ENCODE measurements at places on chromosomes 11 and 22.

DNA sequence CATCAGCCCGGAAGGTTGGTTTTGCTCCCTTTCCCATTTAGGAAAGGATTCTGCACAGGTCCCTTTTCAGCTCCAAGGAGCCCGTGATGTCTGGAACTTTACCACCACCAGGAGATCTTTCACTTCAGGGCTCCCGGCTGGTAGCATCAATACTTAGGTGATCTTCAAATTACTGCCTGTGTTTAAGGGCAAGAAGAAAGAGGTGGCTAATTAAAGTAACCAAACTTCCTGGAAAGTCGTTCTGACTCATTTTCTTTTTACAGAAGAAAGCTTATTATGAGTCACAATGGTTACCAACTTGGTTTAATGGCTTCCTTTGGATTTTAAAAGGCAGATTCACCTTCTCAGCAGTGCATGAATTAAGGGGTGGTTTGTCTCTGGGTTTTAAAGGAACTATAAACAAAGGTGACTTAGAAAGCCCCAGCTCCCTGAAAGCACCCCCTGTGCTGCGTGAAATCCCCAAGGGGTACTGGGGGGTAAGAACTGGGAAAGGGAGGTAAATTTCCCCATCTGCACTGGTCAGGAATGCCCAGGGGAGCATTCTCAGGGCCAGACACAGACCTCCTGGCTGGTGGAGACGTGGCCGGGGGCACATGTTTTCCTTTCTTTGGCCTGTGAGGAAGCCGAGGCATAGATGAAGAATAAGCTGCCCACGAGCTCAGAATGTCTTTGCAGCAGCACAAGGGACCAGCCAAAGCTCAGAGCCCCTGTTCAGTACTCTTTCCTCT lies 8.8 kb downstream of the POU2F3 start:
- DNase-seq = no peak

- DNase-seq = no peak
Observed at GRCh38 chr22:45098056-45098455, 65.7 kb upstream of the NUP50 start.

- no peak for DNase-seq
Observed at GRCh38 chr22:41885516-41885915, 29.4 kb downstream of the SHISA8 start.

DNA sequence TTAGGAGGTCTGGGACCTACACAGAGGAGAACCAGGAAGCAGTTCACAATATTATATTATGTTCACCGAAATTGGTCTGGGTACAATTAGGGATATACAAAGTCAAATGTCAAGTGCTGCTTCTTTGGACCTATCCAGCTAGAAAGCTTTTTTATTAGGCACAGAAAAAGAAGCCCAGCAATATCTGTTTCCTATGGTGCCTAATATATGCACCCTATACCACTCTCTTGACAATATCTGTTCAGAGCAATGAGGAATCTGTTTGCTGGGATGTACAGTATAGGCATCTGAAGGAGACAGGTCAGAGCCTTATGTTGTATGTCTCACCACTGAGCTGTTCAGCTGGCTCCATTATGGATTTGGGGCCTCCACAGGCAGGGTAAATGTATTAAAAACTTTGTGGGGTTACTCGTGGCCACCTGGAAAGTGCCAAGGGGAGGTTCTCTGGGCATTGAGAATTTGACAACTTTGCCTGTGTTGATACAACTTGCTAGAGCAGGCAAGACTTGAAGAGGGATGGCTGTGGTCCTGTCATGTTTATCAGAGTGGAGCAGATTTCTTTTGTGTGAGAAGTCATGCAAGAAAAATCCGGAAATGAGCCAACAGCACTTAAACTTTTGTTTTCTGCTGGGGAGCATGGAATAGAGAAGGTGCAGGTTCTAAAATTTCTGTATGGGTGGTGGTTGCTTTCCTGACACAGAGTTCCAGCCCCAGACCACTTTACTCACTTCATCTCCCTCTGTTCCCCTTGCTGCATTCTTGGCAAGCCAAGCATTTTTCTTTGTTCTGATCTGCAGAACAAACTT lies 10.1 kb downstream of the STIM1 start:
- no peak for DNase-seq

GRCh38 chr11:72410956-72411355 lies 23.4 kb downstream of the CLPB start:
- DNase-seq = no peak

- DNase-seq = no peak
Observed at GRCh38 chr11:12137938-12138731, 27.7 kb downstream of the MICAL2 start.

GRCh38 chr11:125871391-125872137 lies 15.9 kb upstream of the HYLS1 start:
- peak; percentile 25 for DNase-seq

GRCh38 chr11:113604186-113604585 lies 101.9 kb downstream of the TMPRSS5 start:
- DNase-seq = no peak

DNA sequence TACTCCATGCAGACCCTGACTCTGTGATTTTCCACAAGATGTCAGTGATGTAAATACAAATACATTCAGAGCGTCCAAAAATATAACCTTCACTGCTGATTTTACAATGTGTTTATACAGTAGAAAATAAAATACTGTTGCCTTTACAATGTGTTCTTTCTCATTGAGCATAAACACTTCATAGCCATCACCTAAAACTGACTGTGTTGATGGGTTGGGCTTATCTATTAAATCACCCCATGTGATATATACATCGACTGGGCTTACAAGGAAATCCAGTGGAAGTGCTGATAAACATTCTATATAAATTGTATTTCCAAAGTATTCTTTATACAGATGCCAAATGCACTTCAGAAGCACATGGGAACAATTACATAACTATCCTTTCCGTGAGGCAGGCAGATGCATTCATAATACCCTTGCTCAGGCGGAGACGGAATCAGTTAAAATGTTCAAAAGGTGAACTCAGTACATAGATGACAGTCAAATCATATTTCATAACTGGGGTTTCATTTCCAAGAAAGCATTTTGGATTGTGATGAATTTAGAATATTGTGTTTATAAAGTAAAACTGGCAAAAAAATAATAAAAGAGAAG lies 27.7 kb downstream of the DDI1 start:
- DNase-seq = no peak

- DNase-seq = no peak
Observed at GRCh38 chr11:8194956-8195355, 26.1 kb upstream of the RIC3 start.

DNA sequence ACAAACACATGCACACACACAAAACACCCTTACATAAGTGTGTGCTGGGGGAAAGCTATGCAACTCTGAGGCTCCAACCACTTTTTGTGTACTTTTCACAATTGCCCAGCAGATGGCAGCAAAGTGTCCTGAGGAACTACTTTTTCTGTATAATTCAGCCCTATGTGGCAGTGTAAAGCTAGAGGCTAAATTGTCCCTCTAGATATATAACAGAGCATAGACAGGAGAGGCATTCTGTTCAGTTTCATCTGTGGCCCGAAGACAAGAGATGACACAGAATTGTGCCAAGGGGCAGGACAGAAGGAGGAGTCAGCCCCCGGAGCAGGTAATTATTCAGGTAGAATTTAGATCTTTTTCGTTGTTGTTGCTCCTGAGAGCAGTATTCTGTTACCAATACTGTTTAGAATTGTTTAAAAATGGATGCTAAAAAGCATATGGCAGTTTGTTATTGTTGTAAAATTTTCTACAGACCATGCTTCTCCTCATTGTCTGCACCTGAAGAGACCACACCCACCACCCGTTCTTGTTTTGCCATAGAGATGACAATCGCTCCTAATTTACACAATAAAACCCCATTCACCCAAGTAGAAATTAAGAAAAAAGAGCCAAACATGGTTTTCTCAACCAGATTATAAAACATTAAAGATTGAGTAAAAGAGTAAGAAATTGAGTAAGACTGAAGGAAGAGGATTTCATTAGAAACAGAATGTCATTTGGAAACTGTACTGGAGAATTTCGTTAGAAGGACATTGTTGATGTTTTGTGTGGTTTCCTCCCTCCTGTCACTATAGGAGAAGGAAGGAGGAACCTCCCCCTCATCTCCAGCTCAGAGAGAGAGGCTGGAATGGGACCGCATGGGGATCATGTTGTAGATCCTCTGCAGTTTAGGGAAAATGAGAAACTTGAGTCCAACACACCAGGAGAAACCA lies 14.5 kb upstream of the MS4A7 start:
- peak; percentile 44 for DNase-seq

DNA sequence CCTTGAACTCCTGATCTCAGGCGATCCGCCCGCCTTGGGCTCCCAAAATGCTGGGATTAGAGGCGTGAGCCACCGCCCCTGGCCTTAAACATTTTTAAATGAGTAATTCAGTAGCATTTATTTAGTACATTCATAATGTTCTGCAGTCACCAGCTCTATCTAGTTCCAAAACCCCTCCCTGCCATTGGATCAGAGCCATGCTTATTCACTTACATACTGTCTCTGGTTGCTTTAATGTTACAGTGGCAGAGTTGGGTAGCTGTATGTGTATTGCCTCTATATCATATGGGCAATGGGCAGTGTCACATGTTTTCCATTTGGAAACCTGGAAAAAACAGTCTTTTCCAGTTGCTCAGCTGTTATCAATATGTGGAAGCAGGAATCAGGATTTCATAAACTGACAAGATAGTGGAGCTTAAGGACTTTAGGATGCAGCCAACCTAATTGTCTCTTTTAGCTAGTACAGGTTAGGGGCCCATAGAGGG lies 10.5 kb downstream of the COA4 start:
- no peak for DNase-seq

- no peak for DNase-seq
Observed at GRCh38 chr11:78954261-78954660, 379.6 kb upstream of the NARS2 start.

GRCh38 chr11:113202431-113202830 lies 112.0 kb upstream of the TTC12 start:
- DNase-seq = no peak

DNA sequence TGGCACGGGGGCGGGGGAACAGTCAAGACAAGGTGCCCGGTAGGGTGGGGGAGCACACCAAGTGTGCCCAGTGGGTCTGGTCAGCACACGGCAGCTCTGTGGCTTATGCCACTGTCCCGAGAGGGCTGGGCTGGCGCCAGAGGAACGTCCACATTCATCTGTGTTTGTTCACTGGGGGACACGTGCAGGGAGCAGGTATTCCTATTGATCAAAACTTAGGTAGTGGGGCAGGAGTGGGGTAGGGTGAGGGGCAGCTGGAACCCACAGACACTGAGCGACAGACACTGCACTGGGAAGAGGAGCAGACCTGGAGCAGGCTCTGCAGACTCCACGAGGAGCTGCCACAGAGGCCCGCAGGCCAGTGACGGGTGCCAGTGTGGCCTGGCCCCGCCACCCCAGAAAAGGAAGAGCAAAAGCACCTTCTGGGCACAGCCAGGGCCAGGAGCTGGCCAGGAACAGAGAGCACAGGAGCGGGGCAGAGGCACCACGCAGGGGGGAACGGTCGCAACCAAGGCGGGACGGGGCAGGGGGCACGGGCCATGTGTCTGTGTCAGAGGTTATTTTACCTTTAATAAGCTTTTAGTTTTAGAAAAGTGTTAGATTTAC lies 2.1 kb upstream of the MOB2 start:
- DNase-seq = no peak

- peak; percentile 78 for DNase-seq
Observed at GRCh38 chr11:46529095-46529905, 64.5 kb downstream of the AMBRA1 start.

DNA sequence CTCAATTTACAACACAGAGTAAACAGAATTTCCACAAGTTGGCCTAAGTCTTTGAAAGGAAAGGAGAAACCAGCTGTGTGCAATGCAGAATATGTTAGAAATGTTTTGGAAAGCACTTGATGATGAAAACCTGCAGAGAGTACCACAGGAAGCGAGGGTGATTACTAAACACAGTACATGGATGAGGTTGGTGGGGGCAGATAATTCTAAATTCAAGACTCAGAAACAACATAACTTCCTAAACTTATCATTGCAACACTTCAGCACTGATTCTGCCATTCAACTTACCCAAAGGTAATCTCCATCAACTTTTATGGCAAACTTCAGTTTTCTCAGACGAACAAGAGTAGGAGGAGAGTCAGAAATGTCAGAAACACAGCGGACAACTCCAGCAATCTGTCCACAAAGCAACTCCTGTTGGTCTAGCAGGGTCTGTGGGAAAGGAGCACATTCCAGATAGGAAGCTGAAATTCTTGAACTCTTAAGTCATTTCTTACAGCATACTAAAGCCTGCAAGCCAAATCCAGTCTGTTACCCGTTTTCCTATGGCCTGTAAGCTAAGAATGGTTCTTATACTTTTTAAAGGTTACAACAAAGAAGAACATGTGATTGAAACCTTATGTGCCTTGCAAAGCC lies 6.8 kb downstream of the HPS4 start:
- no peak for DNase-seq

- no peak for DNase-seq
Observed at GRCh38 chr11:13450832-13451397, 12.1 kb downstream of the BTBD10 start.

DNA sequence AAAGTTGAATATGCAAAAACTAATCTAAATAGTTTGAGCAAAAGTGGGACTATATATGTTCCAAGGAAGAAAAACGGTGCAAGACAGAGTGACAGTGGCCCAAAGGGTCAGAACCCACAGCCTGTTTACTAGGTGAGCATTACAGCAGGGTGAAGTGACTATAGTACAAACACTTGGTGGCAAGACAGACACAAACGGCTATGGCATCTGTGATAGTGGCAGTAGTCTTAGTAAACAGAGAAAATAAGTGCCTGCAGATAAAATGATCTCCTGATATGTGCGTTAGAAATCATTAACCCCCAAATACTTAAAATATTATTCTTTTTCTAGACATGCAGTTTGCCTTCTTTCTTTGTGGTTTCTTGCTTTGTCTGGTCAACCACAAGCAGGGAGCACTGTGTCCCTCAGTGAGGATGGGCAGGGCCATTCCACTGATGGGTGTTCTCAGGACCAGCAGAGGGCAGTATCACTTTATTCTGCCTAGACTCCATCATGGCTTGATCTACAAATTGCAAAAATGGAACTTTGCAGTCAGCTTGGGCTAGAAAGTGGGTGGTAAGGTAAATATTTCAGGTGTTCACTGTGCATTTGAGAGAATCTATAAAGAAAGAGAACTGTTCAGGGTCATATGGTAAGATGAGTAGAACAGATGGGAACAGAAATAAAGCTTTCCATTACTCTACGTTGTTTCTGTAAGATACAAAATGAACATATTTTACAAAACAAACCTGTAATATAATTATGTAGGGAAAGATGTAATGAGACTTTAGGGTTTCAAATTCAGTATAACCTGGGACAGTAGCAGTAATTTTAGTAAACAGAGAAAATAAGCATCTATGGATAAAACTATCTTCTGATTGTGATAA lies 198.2 kb downstream of the SWAP70 start:
- DNase-seq = peak; percentile 22
